Mucosa of descending colon (tissue), 3 donors: ENCODE measurements at places on chromosomes 1 and 21. TPM values are rescaled to one million over a fixed set of nuclear protein-coding genes. Genes with fewer than 3 reads are reported as not detected.

MT1HL1 gene
- not detected for total RNA-seq

DCST2 gene
- 2.3 TPM for total RNA-seq

DIO1 gene
- not detected for total RNA-seq

DNA sequence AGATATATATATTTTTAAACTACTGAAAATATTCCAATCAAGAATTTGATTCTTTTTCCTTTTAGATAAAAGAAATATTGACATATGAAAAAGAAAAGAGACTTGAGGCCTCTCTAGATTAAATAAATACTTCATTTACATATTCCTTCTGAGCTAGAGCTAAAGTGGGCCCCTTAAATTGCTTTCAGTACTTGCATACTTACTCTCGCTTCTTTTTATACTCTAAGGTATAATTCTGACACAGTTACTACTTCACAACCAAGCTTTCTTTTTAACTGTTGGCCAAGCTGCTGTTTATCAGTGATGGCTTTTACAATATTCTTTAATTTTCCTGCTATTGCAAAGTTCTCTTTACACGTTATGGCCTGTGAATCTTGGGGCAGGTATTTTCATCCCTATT, 24.6 kb downstream of the EXTL2 start:
- DNase-seq, result no peak

GRCh38 chr1:96996001-96996400, 274.4 kb downstream of the PTBP2 start:
- no peak for DNase-seq

DNA sequence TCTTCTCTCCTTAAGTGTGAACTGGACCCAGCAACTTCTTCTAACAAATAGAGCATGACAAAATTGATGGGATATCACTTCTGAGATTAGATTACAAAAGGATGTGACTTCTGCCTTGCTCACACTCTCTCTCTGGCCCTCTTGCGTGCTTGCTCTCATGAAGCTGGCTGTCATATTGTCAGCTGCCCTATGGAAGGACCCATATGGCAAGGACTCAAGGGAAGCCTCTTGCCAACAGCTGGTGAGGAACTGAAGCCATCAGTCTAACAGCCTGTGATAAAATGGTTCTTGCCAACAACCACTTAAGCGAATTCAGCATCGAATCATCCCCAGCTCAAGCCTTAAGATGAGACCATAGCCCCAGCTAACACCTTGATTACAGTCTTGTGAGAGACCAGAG, 4.8 kb upstream of the TLR5 start:
- no peak for DNase-seq
